ENCODE measurements at places on chromosomes 4 and X.

GRCh38 chrX:124736553-124737270 lies 390.3 kb downstream of the SH2D1A start:
- peak; percentile 5 for DNase-seq

DNA sequence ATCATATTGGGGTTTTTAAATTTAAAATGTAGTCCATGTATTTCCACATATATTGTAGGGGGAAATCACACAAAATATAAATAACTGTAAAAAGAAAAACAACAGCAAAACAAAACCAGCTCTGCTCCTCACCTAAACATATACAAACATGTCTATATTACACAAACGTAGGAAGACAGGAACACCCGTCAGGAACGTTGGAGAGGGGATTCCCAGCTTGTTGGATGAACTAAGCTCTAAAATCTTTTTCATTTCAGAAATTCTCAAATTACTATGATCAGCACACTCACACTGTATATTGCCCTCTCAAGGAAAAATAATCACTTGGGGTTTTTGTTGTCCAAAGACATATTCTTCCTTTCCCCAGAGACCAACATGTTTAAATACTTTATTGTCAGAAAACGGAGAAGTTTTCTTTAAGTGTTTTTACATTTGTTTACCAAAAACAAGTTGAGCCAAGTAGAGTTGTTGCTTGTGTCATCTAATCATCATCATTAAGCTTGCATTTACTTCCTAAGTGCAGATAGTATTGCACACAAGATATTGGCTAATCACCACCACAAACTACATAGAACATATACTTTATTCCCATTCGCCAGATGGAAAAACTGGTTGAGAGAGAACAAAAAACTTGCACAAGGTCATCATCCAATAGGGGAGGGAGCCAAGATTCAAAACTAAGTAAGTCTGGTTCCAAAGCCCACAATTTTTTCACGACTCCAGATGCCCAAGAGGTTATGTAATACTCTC lies 2.4 kb upstream of the TLR10 start:
- no peak for DNase-seq

- peak; percentile 25 for DNase-seq
Measured at GRCh38 chrX:43836435-43837184, 45.6 kb downstream of the MAOB start.

DNA sequence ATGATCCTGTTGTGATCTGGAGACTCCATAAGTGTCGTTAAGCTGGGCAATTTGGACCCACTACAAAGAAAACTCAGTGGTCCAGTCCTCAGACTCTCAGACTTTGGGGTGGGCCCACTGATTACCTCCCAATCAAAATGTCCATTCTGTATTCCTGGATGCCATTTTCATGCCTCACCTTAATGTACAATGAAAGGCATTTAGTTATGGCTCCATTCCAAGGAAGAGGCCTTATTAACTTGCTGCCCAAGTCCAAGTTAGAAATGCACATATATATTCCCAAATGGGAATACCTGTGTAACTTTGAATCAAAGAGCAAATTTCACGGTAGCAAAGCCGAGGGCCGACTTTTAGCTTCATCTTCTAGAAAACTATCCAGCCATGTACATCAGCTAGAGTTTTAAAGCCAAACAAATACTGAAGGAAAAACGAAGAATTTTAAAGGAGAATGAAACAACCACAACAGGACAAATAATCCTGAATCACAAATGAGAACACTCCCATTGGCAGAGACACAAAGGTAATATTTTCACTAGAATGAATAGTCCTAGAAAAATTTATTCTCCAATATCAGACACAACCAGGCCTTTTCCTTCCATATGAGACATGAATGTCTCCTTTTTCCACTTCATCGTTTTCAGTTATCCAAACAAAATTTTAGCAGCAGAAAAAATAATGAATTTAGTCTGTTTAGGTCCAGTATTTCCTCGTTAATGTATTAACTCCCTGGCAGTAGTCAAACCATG lies 63.7 kb upstream of the HHIP start:
- no peak for DNase-seq

GRCh38 chr4:30245140-30245539 lies 475.0 kb upstream of the PCDH7 start:
- DNase-seq = no peak

DNA sequence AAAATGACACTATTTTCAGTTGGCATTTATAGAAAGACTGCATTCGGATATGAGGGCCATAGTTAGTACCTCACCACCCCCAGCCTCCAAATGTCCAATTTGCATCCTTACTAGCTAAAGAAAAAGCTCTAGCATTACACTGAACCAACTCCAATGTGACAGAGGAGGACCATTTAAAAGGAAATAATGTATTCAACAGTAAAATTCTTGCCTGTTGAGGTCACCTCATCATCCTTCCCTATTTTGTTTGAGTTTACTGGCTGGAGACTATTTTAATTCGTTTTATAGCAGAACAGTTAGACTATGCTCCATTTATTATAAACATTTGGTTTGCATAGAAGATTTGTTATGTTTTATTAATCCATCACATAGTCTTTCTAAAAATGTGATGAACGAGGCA lies 88.2 kb upstream of the PPARGC1A start:
- no peak for DNase-seq
